EH (cell line): ENCODE measurements at places on chromosomes 13 and 19.

DNA sequence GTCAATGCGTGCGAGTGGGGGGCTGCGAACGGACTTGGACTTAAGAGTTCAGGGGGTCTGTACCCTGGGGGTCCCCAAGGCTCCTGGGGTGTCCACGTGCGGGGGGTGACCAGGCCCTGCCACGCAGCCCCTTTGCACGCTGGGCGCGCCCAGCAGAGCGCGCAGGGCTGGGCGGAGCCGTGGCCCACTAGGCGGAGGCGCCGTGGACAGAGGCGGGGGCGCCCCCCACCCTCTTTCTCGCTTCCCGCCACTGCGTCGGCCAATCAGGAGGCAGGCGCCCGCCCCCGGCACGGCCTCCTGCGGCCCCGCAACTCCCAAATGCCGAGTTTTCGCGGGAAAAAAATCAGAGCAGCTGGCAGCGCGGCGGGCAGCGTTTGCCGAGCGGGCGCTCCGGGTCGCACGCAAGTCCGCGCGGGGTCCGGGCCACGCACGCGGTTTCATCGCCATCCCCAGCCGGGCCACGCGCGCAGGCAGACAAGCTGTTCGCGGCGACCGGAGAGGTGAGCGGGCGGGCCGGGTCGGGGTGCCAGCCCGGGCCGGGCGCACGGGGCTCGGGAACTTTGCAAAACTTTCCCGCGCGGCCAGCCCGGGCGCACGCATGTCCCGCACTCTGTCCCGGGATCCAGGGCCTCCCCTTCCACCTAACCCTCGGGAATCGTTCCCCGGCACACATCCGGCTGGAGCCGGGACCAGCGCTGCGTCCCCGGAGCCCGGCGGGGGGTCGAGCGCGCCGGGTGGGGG is at the start of gene UHRF1:
UHRF1 (plus strand) TSS at position 346 of the 741 bp plus-strand sequence. CDS start 1,385 bp downstream, outside the sequence.
- DNase-seq, result peak; percentile 49

GRCh38 chr19:21751384-21751783 is 16.0 kb downstream of the ZNF100 start:
- peak; percentile 73 for DNase-seq

- no peak for DNase-seq
Observed at GRCh38 chr13:106499113-106499512, 36.3 kb downstream of the EFNB2 start.

- DNase-seq, result no peak
Observed at GRCh38 chr13:22082030-22082429, 411.2 kb downstream of the FGF9 start.

DNA sequence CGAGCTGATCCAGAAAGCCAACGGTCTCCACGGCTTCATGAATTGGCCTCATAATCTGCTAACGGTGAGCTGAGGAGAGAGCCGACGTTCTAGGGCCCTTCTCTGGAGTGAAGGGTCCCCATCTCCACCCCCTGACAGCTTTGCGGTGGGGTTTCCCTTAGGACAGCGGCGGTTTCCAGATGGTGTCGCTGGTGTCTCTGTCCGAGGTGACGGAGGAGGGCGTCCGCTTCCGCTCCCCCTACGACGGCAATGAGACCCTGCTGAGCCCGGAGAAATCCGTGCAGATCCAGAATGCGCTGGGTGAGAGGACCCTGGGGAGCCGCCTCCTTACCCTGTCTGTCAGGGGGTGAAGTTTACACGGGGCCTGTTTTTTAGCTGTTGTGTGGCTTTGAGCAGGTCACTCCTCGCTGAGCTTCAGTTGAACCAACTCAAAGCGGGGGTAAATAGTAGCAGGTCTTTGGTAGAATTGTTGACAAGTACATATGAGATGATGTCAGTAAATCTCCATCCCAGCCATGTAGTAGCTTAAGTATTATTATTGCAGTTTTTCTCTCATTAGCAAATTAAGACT is 801 bp downstream of the QTRT1 start:
- DNase-seq, result peak; percentile 26

GRCh38 chr13:50722440-50723125 is 120.9 kb downstream of the DLEU7 start:
- DNase-seq, result no peak

DNA sequence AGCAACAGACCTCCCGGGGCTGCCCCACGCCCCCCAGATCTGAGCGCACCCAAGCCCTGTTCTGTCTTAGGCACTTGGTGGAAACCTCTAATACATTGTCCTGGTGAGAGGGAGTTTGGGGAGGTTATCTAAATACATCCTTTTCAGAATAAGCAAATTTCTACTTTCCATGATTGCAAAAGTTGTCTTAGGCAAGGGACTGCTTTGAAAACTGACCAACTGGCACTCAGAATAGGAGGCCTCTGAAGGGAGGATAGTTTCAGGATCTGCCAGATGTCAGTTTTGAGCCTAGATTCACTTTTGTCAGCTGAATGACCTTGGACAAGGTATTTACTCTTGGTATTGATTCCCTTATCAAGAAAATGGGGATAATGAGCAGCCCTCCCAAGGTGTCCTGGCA is 11.8 kb downstream of the SERP2 start:
- no peak for DNase-seq

DNA sequence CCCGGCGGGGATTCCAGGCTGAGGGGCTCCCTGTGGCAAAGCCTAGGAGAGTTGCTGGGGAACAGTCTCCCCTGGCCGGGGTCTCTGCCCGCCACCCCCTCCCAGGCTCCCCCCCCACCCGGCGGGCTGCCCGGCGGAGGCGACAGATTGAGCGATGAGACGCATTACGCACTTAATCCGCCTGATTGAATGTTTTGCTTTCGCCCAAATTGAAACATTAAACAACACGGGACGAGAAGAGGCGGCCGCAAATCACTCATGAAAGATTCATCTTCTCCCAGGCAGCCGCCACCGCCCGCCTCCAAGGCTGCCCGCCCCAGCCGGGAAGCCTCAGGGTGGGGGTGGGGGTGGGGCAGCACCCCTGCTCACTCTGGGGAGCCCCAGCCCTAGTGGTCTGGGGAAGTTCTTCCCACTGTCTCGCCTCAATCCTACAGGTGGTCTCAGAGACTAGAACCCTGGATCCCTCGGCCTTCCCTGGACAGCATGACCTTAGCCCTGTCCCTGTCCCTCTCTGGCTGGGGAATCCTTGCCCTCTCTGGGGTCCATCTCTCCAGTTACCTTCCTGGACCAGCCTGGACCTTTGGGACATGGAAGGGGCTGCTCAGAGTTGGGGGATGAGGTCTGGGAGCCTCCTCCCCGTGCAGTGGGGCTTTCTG is 7.6 kb upstream of the ERFL start:
- no peak for DNase-seq

- DNase-seq, result no peak
Observed at GRCh38 chr13:32849369-32849768, 166.9 kb upstream of the KL start.
